ENCODE measurements at places on chromosomes 12 and 14.

GRCh38 chr14:79278798-79279644 is 932.3 kb downstream of the DIO2 start:
- peak; percentile 88 for DNase-seq

DNA sequence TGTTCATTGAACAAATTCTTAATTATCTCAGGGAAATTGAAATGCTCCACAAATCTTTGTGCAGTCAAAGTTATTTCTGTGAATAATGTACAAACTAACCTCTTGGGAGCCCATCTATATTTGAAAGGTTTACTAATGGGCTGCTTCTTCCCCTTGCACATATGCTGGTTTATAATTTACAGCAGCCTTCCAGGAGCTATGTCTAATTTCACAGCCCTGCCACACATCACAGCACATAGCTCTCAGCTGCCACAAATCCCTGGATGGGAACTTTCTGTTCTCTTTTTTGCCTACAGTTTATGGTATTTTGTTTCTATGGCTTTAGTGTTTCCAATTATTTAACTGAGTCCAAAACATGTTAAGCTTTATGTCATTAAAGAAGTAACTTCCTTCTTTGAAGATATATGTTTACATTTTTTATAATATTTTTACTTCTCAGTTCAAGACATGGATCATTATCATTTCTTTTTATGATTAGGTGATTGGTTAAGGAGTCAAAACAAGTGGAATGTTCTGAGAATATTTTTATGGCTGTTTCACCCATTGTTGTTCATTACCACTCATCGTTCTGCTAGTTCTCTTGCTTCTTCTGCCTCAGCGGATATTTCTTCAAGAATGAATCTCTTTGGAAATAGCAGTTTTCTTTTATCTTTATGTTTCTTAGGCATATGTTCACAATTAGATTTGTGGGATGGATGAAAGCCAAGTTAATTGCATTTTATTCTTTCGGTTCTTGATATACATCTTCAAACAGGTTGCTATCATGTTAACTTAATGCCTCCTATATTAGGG is 475.6 kb upstream of the MIS18BP1 start:
- DNase-seq = no peak

GRCh38 chr14:89198544-89199329 is 218.3 kb downstream of the FOXN3 start:
- DNase-seq = no peak

DNA sequence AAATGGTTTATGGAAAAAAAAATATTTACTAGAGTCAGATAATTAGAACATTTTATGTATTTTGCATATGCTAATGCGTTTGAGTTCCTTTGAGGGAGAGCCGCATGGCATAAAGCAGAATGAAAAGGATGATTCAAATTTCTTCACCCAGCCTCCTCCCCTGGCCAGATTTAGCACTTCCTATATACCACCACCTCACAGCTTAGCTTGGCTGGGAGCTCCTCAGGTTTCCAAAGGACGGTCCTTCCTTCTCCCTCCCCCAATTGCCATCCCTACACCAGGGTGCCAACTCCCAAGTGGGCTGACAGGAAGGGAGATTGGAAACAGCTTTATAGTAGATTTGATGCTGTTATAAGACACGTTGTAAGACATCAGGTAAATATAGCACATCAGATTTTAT is 157.4 kb downstream of the RGS6 start:
- no peak for DNase-seq

GRCh38 chr12:113762155-113762881 is 203.8 kb downstream of the RBM19 start:
- no peak for DNase-seq

- DNase-seq = peak; percentile 37
Measured at GRCh38 chr12:45543887-45544286, 185.6 kb upstream of the ARID2 start.

GRCh38 chr12:59594943-59595500 is 807 bp upstream of the SLC16A7 start:
- DNase-seq = no peak

GRCh38 chr12:99282624-99283023 is 364.9 kb upstream of the GARIN6 start:
- no peak for DNase-seq

- no peak for DNase-seq
Measured at GRCh38 chr12:104653730-104654664, 197.2 kb downstream of the CHST11 start.
